Activated naive CD8-positive, alpha-beta T cell treated with anti-CD3 and anti-CD28 coated beads, Interleukin-2, amount 10 ng/mL, durations not matched to agents 7 days and 5 days (primary cell): ENCODE measurements at places on chromosomes 2 and 18.

DNA sequence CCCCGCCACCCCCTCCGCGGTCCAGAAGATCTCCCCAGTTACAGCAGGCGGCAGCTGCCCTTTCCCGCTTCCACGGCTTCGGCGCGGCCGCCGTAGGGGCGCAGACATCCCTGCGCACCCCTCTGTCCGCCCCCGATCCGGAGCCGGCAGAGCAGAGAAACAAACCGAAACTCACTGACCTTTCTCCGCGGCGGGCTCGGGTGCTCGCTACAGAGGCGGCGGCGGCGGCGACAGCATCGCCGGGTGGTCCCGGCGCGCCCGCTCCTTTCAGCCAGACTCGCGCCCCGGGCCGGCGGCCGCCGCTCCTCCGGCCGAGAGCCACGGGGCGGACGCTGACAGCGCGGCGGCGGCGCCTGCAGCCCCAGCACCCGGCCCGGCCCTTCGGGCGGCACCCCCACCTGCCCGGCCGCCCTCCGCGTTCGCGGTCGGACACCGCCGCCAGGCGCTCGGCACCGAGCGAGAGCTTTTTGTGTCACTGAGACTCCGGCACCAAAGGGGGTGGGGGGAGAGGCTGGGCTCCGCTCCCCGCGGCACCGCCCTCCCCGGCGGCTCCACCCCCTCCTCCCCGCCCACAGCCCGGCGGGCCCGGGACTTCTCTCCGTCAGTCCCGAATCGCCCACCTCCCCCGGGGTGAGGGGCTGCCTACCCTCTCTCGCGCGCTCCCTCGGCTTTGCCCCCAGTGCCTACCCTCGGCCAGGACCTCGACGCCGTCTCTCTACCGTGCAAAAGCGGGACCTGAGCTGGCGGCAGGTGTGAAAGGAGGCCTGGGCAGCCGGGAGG lies 1.4 kb upstream of the RNF152 start:
- DNase-seq = peak; percentile 73

- DNase-seq = no peak
These were observed 568.5 kb downstream of the TSN start for GRCh38 chr2:122323927-122324326.

DNA sequence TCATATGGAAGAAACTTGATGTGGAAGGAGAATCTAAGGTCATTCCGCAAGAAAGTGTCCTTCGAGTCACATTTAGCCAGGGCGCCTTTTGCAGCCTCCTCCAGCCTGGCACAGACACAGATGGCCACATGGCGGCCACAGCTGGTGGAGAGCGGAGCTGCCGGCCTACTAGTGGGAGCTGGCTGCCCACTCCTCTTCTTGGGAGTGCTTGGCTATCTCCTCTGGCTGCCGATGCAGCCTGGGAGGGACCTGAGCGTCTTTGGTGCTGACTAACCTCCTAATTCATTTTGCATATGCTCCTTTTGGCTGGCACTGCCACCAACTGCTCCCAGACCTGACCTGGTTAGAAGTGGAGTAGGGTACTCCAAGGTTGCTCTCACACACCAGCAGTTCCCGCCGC lies 199.3 kb upstream of the MYT1L start:
- no peak for DNase-seq

DNA sequence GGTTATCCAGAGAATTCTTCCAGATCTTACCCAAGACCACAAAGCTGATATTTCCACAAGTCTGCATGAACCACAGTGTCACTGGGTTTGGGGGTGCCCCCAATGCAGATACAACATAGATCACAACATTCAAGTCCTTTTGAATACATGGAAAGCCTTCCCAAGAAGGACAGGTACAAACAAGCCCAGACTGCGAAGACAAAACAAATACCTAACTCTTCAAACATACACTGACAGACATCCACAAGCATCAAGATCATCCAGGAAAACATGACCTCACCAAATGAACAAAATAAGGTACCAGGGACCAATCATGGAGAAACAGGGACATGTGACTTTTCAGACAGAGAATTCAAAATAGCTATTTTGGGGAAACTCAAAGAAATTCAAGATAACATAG lies 93.1 kb downstream of the MDH1 start:
- no peak for DNase-seq

DNA sequence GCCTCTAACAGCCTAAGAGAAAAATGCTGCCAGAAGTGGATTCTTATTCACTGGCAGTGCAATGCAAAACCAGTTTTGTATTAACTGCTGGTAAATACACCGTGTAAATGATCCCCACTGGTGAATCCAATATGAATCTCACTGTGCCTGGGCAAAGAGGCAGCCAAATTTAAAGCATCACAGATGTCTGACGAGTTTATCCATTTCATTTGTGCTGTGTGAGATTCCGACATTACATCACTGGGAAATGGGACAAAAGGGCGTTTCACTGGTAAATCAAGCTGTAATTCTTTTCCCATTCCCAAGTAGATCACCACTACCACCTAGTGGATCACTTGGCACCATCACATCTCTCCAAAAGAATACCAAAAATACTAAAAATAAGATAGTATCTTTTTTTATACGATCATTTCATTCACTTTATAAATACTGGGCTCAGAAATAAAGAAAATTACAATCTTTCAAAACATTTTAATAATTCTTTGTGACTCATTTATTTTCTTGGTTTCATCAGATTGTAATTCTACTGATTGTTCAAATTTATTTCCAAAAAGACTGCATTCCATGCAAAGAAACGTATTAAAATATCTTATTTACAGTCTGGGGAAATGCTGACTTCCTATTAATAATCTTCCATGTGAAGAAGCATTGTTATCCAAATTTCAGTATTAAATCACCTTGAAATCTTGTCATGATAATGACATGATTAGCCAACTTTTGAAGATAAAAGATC lies 125.6 kb downstream of the GRB14 start:
- DNase-seq = no peak

DNA sequence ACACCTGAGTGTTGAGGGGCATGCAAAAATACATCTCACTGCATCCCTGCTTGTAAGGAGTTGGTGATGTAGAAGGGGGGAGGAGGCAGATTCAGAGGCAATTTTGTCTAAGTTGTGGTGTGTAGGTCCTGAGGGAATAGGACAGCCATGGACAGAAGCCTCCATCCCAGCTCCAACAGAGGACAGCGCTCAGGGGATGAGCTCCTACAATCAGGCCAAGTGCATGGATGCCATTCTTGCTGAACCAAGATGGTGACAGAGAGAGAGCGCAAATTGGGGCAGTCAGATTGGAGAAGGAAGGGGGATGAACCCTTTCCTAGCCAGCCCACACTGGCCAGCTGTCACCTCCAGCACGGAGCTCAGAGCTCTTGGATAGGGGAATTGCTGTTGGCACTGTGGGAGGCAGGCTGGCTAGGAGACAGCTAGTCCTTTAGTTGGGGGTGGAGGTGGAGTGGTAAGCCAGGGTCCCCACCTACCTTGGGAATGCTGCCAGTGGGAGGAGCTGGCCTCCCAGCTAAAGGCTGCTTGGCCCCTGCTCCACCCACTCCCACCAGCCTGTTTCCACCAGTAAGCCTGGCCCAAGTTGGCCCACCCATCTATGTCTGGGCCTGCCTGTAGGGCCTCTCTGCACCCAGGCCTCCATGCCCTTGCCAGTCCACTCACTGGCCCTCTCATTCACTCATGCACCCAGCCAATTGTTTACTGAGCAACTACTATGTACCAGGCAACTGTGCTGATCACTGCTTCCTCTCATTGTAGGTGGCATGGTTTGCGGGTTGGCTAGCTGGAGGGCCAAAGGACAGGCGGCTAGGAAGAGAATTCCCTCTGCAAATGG lies 2.5 kb upstream of the PER2 start:
- no peak for DNase-seq

DNA sequence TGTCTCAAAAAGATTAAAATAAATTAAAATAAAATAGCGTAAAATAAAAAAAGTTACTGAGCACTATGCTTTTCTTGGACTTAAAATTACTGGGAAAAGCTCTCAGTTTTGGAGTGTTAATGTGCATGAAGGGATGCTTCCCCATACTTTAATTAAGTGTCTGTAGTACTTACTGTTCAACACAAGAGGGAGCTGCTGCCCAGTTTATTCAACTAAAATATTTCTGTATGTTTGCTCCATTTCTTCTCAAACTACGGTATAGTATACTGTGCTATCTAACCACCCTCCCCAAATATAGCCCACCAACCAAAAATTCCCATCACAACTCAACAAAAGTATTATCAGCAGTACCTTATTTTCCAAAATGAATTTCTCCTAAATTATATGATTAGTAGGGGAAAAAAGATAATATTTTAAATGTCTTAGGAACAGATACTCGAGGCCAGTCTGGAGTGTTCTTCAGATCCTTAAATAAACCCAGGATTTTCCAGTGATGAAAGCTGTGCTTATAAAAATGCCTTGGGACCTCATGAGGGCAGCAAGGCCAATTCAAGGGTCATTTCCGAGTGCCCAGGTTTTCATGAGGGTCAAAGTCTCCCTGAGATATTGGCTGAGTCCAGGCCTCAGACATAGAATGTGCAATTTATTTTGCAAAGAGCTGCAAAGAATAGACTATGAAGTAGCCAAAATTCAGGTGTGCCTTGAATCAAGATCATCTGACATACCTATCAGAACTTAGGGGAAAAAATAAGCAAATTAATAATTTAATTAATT lies 64.1 kb downstream of the CHRNA1 start:
- DNase-seq = no peak

DNA sequence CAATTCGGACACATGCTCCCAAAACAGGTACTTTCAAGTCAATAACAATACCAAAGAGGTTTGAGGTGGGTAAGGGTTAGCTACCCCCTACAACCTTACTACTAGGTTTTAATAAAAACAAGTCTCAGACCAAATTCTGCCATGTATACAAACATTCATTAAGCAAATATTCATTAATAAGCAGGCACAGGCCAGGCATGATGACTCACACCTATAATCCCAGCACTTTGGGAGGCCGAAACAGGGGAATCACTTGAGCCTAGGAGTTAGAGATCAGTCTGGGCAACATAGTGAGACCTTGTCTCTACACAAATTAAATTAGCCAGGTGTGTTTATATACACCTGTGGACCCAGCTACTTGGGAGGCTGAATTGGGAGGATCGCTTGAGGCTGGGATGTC lies 11.7 kb upstream of the ELAC1 start:
- no peak for DNase-seq

DNA sequence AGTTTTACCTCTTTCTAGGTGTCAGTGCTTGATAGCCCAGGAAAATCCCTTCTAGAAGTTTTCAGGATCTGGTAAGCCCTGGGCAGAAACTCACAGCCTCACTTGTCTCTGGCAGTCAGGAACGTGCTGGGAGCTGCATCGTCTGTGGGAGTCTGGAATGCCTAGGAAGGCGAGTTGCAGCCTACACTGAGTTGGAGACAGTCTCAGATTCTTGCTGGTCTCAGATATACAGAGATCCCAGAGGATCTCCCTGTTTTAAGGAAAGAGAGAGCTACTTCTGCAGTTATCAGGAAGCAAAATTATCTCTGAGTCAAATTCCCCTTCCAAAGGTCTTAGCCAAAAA lies 104.4 kb upstream of the CDC42EP3 start:
- no peak for DNase-seq

- DNase-seq = no peak
These were observed 17.2 kb upstream of the ASXL3 start for GRCh38 chr18:33560686-33561370.

DNA sequence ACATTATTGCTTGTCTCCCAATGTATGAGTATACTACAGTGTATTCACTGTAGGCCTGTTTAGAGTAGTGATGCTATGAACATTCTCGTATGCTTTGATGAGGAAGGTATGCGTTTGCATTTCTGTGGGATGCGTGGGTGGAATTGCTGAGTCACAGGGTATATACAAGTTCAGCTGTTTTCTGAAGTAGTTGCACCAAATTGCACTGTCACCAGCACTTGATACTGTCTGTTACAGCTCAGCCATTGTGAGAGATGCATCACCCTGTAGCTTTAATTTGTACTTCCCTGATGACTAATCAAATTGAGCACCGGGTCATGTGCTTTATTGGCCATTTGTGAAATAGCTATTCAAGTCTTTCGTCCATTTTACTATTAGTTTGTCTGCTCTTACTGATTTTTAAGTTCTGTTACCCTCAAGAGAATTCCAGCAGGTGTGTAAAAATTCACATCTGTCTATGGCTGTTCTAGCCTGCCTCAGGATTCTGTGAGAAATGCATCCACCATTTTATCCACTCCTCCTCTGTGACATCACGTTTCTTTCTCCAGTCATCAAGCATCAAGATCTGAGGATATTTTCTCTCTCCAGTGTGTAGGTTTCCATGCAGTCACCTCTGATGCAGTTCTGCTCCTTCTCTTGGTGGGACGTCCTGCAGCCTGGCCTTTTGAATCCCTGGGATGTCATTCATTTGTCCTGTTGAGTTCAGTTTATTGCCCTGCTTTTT lies 72.5 kb downstream of the DGKD start:
- no peak for DNase-seq

- DNase-seq = no peak
These were observed 91.1 kb downstream of the RBMS1 start for GRCh38 chr2:160402501-160402900.

GRCh38 chr2:10826026-10826425 lies 13.4 kb upstream of the PDIA6 start:
- no peak for DNase-seq

DNA sequence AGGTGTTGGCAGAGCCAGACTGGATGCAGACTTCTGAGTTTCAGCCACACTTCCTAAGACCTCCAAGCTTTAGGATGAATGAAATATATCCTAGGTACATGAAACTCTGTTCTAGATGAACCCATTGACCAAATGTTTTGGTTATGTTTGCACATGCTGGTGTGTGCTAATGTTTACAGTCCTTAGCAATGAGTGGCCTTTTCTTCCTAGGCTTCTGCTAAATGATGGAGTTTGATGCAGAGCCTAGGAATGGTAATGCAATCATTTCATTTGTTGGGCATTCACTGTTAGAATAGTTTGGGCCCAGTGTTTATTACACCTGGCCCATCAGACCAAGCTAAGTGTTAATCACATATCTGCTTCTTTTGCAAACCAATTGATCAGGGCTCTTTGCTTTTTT lies 464.7 kb downstream of the MEIS1 start:
- no peak for DNase-seq

GRCh38 chr18:24400587-24400986 lies 3.0 kb upstream of the OSBPL1A start:
- no peak for DNase-seq

- no peak for DNase-seq
These were observed 130.8 kb downstream of the SLC8A1 start for GRCh38 chr2:40321016-40321623.

- no peak for DNase-seq
These were observed 72.0 kb downstream of the AGPS start for GRCh38 chr2:177464549-177464948.

GRCh38 chr2:15913146-15913545 lies 27.2 kb upstream of the MYCN start:
- no peak for DNase-seq

DNA sequence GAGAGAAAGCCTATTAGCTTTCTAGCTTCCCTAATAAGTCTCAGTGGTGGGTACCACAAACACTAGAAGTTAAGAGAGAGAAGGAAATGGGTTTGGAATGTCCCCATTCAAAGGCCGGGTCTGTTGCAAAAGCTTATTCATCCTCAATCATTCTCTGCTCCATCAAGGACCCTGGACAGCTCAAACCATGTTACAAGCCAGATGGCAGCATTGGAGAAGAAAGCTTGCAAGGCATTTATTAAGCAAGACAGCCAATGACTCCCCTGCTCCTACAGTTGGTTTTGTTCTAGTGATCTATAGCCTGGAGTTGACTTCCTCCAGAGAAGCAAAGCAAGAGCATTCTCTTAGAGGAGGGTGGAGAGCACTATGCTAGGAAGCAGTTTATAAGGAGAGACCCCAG lies 86.9 kb upstream of the LMAN1 start:
- no peak for DNase-seq
